ENCODE measurements at places on chromosomes 3 and 15.
A peak's percentile ranks its signal among the peaks of the same experiment; 100 is the strongest.

DNA sequence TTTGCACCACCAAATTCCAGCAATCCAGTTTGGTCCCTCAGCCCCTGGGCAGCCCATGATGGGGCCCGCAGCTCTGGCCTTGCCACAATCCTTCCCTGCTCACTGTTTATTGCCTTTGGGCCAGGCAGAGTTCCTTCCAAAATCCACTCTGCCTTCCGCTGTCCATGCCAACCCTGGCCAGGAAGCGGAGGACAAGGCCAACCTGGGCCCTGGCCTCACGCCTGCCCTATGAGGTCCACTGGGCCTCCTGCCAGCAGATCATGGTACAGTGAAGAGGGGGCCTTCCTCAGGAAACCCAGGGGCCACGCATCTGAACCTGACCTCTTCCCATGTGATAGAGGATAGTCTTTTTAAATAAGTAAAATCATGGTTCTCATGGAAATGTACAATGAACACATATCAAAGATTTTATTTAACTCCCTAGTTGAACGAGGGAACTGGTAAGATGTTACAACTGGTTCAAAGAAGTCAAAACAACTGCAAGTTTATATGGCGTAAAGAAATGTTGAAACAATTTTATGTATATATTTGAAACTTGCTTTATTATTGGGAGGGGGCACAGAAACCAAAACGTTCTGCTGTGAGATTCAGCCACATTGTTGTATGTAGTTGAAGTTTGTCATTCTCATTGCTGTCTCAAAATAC lies 95.8 kb upstream of the TNFAIP8L3 start:
- DNase-seq, result peak; percentile 78

DNA sequence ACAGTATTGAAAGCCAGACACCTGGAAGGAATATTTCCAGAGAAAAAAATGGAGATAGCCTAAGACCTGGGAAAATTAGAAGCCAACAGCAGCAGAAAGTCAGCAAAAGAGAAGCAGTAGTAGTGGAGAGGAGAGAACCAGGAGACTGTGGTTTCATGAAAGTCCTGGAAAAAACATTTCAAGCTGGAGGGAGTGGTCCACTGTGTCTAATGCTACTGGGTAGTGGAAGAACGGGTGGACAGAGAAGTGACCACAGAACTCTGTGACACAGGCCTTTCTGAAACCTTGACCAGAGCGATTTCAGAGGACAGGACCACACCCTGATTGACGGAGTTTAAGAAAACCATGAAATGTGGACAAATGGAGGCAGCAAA lies 15.3 kb upstream of the SH3BP5 start:
- no peak for DNase-seq

GRCh38 chr3:156811089-156811862 lies 14.9 kb upstream of the LEKR1 start:
- no peak for DNase-seq

GRCh38 chr3:30770387-30770786 lies 124.1 kb downstream of the GADL1 start:
- DNase-seq, result no peak

DNA sequence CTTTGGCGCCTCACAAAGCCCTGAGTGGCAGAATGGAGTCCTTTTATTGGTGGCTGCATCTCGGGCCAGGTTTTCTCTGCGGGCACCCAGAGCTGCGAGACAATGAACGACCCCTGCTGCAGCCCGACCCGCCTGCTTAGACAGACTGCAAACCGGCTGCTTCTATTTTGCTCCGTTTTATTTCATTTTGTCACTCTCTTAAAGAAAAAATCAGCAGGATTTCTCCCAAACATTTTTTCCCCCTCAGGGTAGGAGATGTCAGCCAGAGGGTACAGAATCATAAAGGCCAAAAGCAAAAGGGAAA lies 64.8 kb downstream of the OXNAD1 start:
- no peak for DNase-seq

GRCh38 chr3:8650583-8651416 lies 6.2 kb upstream of the SSUH2 start:
- no peak for DNase-seq

DNA sequence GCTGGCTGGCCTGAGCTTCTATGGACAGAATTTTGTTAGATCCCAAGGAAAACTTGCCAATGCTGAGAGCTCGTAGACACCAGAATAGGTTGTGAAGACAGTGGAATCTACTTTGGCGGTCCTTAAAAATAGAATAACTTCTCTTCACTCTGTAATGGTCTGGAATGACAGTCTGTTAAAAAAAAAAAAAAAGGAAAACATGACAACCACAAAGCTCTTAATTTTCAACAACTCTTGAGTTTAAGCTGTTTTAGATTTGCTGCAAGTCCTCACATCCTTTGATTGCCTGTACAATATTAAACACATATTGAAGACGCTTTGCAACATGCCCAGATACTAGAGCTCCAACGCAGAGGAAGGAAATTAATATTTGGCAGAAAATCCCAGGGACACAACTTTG lies 122.8 kb upstream of the GALNT15 start:
- DNase-seq, result no peak

DNA sequence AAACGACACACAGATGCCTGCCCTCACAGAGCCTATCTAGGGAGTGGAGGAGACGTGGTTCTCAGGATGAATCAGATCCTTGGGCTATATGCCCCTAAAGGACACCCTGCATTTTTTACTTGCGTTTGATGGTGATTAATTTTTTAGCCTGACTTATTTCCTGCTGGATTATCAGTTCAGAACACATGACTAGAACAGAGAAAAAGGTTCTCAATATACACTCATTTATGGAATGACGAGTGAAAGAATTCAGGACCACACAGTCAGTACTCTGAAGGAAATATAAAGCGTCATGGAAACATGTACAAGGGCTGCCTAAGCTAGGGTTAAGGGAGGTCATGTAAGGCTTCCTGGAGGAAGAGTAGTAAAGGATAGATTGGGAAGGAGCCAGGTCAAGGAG lies 121.8 kb downstream of the SSR3 start:
- no peak for DNase-seq

GRCh38 chr3:114078126-114078525 lies 21.6 kb downstream of the QTRT2 start:
- DNase-seq, result no peak

- no peak for DNase-seq
Observed at GRCh38 chr3:102485701-102486100, 50.9 kb downstream of the ZPLD1 start.

DNA sequence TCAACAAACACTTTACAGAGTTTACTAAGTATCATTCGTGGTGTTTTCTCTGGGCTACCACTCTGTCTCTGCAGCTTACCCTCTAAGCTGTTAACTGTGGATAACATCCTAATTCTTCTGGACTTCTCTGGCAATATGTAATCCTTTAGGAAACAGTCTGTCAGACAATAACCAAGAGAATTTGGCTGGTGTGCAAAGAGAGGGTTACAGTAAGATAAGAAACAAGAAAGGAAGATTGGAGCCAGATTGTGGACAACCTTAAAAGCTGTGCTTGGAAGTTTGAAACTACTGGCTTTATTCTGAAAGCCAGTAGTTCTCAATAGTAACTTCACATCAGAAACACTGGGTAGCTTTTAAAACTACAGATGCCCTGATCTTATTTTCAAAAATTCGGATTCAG lies 778 bp downstream of the ARL6 start:
- DNase-seq, result no peak

GRCh38 chr3:147514366-147515160 lies 105.4 kb downstream of the ZIC1 start:
- no peak for DNase-seq

DNA sequence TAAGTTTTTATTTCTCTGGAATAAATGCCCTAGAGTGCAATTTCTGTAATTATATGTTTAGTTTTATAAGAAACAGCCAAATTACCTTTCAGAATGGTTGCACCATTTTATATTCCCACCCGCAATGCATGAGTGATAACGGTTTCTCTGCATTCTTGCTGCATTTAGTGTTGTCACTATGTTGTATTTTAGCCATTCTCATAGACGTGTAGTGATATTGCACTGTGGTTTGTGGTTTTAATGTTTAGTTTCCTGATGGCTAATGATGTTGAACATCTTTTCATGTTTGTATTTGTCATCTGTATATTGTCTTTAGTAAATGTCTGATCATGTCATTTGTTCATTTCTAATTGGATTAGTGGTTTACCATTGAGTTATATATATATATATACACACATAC lies 73.0 kb upstream of the GOLIM4 start:
- no peak for DNase-seq

DNA sequence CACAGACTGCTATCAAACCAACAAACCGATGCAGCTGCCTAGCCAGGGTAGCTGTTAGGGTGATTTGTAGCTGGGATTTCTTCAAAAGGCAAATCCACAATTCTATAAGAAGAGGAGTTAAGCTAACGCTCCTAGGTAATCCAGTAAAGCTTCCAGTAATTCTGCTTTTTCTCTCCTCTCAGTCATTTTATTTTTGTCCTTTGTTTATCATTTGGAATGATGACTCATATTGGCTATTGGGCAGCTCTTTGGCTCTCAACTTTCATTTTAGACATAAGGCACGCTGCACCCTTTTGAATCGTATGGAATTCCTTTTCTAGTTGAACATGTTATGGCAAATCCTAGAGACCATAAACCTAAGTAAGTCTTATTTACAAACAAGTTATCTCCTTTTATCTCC lies 53.2 kb upstream of the PPARG start:
- no peak for DNase-seq

- no peak for DNase-seq
Observed at GRCh38 chr3:157117875-157118654, 41.9 kb downstream of the CCNL1 start.

GRCh38 chr15:75861750-75862402 lies 18.6 kb downstream of the UBE2Q2 start:
- DNase-seq, result no peak

DNA sequence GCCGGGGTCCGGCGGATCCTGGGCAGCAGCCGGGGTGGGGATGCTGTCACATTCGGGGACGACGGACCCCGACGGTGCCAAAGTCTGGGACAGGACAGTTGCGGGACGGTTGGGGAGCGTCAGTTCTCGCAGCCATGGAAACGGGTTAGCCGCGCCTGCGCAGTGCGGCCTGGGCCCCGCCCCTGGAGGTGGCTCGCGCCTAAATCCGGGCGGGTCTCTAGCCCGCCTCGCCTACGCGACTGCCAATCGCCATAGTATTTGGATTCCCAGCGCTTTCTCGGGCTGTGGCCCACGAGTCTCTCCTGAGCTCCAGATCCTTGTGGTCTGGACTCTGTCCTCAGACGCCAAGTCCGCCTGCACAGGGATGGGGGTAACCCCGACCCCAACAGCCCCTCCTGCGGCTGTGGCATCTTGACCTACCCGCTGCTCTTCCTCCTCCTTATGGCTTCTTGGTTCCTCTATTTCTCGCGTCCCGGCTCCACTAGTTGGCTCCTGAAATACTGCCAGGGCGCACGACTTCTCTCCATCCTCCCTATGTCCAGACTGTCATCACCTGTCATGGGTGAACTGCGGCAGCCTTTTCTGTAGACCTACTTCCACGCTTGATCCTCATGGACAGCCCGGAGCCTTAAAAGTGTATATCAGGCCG lies at the start of gene ZMYND10:
Gene ZMYND10, minus strand, starts transcription at position 147 of the 649 bp plus-strand sequence. CDS start 153 bp downstream, outside the sequence.
- DNase-seq, result peak; percentile 87

GRCh38 chr3:22121068-22121701 lies 370.2 kb upstream of the ZNF385D start:
- no peak for DNase-seq

- DNase-seq, result peak; percentile 83
Observed at GRCh38 chr3:14235912-14236295, 57.3 kb downstream of the LSM3 start.

DNA sequence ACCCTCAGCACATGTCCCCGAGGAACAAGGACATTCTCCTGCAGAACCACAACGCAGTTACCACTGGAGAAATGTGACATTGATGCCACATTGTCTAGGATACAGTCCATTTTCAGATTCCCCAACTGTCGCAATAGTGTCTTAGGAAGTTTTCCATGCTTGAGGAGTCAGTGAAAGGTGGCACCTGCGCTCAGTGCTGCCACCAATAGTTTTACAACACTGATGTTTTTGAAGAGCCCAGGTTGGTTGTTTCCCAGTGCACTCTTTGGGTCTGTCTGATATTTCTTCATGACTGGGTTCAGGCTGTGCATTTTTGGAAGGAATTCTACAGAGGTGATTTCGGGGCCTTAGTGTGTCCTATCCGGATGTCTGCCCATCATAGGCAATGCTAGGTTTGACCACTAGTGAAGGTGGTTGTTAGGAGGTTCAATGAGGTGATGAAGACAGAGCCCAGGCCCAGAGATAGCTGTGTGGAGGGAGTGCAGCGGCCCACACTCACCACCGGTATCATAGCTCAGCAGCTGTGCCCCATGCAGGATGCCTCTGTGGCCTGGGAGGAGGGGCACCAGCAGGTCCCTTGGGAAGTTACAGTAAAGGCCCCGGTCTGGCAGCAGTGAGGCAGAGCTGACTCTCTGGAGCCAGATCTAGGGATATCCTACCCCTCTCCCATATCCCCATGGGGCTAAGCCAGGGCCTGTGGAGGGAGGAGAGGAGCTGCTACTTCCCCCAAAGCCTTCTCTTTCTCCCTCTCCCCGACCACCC lies 96.6 kb downstream of the DNAJB8 start:
- DNase-seq, result no peak

GRCh38 chr3:12159227-12159601 lies 502 bp upstream of the TIMP4 start:
- no peak for DNase-seq

- no peak for DNase-seq
Observed at GRCh38 chr15:81475471-81475870, 101.5 kb upstream of the TMC3 start.

GRCh38 chr3:194003114-194004057 lies 132.6 kb upstream of the HES1 start:
- peak; percentile 92 for DNase-seq

GRCh38 chr15:78923015-78923414 lies 21.8 kb downstream of the CTSH start:
- DNase-seq, result no peak

- DNase-seq, result no peak
Observed at GRCh38 chr15:92651877-92652575, 3.5 kb downstream of the FAM174B start.

DNA sequence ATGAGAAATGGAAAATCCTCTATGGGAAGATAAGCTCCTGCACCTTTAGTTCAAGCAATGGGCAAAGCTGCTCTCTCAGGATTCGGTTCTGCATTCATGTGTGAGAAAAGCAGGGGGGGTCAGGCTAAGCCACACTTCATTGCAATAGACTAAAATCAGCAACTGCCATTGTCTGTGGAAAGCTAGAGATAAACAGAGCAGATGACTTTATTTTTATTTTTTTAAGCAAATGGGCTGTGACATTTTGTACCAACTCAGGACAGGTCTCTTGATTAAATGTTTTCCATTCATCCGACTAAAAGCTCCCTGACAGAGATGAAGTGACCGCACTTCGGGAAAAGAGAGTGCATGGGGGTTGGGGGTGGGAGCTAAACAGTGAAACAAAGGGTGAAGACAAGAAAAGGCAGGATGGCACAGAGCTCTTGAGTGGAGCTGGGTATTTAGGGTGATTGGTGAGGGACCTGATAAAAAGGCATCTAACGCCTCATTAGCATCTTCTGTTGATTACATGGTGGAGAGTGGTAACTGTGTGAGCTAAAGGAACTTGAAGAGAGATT lies 987.4 kb downstream of the TUSC7 start:
- DNase-seq, result no peak

GRCh38 chr3:48151058-48151806 lies 37.0 kb downstream of the CDC25A start:
- DNase-seq, result peak; percentile 85
